NCI-H187 treated with DMSO at 0.1 percent for 48 hours (cell line): ENCODE measurements at places on chromosomes 5 and 9.
A peak's percentile ranks its signal among the peaks of the same experiment; 100 is the strongest.

GRCh38 chr5:175163586-175164275 is 280.3 kb downstream of the DRD1 start:
- no peak for DNase-seq

- DNase-seq: no peak
These were observed 125.9 kb upstream of the MYO10 start for GRCh38 chr5:17061973-17062470.

DNA sequence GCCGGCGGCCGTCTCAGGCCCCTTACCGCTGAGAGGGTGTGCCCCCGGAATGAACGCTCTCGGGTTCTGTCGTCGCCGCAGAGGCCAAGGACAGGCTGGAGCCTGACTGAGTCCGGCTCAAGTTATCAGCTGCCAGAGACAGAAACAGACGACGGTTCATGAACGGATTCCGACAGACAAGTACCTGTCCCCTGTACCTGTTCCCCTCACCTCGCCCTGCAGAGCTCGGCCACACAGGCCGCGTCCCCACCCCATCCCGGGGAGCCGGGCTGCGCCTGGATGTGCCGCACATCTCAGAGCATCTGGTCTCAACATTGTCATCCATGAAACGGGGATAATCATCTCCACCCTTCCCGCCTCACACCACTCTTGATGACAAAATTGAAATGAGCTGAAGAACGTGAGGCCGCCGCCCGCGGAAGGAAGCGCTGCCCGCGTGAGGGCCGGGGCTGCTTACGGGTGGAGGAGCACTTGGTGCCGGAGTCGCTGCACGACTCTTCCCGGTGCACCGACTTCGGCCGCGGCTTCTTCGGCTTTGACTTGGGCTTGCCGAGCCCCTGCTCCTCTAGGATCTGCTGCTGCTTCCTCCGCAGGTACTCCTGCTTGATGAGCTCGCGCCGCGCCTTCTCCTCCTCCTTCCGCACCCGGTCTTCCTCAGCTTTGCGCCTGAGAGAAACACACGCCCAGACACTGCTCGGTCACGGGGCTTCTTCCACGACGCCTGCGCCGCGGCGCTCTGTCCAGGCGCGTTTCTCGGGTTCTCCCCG is 89.2 kb downstream of the CAMSAP1 start:
- no peak for DNase-seq

DNA sequence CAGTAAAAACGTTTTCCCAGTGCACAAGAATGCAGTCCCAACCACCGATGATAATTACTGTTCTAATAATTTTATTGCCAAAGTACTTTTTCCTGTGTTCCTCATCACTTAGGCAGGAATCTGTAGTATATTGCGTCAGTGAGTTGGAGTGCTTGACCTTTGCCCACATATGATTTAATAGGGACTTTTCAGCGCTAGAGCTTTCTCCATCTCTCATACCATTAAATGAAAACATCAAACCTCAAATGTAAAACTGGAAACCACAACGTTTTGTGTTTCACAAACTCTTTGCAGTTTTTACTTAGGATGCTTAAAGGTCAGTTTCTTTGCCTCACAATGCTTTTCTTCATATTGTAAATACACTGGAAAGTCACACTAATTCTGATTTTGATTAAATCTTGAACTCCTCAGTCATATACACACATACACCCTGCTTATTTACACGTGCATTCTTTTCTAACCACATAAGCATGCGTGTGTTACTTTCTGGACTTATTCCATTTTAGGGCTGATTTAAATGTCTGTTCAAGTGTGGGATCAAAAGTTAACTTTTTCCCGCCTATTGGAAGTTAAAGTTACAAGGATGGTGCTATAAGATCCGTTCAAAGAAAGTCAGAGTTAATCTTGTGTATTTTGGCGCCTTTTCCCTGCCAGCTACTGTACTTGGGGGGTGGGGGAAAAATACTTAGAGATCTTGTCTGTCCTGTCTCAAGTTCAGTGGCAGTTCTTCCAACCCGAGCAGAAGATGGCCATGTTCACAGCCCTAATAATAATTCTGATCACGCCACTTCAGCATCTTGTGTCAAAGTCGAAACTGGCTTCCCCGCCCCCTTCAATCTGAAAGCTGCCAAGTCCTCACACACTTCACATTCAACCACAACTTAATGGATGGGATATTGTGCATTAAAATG is 6.6 kb upstream of the NFIB start:
- no peak for DNase-seq

DNA sequence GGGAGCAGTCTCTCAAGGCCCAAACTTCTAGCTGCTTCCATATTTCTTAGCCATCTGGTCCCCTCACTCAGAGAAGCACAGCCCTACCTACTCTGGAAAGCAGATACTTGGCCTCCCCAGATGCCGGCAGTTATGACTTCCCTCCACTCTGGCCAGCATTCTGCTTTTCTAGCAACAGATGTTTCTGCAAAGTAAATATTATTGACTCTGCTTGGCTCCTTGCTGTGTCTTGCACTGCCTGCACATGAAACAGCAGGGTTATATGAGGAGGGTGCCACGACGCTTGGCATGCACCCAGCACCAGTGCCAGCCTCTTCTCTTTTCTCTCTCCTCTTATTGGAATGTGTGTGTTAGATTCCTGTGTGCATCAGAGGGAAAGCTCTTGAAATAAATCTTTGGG is 99.7 kb downstream of the ARHGAP26 start:
- no peak for DNase-seq

DNA sequence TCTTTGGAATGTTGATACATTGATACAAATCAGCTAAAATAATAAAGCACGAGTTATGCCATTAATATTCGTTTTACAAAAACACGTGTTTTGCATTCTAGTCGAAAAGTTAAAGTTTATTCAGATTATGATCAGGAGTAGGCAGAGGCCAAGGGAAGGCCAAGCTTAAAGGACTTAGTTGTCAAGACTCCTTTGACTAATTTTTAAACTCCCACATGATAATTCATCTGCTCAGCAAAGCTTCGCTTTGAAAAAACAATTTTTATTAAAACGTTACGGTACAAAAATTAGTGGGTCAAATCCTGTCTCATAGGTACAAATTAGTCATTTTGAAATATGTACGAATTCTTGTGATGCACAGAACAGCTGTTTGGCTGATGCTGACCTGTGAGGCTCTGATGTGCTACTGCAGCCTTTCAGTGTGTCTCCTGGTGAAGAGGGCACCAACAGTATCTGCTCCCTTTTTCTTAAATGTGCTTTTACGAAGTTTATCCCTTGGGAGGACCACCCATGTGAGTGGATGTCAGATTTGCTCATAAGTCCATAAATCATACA is 23.0 kb upstream of the NR3C1 start:
- no peak for DNase-seq

GRCh38 chr9:36765468-36766341 is 193.0 kb downstream of the MELK start:
- peak; percentile 79 for DNase-seq

DNA sequence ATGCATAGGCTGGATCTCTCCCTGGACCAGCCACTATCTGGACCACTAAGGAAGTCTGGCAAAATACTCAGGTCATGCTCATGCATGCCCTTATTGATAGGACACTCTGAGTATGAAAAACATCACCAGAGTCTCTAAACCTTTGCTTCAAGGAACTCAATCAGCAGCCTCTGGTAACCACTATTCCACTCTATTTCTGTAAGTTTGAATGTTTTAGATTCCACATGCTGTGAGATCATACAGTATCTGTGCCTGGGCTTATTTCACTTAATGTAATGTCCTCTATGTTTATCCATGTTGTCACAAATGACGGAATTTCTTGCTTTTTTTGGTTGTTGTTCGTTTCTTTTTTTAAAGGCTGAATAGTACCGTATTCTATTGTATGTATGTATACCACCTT is 68.3 kb downstream of the TARS1 start:
- no peak for DNase-seq

DNA sequence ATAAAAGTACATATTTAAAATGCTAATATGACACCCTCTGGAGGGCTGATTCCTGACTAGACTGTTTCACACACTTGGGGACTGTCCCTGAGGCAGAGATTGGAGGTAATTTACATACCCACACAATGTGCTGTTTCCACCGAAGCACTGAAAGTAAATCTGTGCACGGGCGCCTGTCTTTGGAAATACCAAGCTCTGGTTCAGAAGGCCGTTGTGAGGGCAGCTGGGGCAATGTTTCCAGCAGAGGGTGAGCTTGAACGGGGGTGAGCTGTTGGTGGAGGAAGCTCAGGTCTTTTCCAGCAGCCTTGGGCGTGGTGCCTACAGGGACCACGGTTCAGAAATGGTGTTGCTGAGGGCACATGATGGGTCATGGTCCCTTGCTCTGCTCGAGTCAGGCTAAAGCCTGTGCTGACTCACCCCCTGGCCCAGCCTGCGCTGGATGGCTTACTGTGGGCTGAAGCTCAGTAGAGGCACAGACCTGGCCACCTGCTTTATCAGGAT is 25.8 kb upstream of the HMCN2 start:
- DNase-seq: no peak

DNA sequence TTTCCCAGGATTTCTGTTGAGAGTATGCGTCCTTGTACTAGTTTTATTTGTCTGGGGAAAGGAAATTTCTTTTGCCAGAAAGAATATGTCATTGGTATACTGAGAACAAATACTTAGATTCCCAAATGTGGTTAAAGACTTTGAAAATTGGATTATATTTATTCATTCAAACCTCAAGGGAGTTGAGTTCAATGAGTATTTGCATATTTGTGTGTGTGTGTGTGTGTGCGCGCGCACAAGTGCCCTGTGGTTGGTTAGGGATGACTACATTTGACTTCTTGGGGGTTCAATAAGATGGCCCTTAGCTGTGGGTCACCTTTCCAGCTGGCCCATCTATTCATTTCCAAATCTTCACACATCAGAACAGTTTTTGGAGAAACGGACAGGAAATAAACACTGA is 4.9 kb downstream of the RXFP3 start:
- DNase-seq: peak; percentile 80

DNA sequence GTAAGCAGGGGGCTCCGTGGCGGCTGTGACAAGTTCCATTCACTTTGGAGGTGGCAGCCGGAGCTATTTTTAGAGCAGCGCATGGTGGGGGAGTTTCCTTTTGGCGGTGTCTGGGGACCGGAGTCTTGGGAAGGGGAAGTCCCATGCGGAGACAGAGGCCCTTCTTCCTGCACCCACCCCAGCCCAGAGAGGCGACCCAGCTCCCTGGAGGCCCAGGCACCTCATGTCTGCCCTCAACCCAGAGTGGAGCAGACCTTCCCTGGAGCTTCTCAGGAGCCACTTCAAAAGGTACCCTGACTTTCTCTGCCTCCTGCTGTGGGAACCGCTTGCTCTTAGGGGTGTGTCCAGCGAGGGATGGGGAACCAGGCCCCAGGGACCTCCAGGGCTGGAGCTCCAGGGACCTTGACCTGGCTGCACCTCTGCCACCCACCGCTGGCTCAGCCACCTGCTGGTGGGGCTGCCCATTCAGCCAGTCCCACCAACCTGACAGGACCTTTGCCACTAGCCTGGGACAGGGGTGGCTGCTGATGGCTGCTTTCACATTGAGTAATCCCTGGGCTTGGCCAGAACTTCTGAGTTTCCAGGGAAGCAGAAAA is 34.1 kb downstream of the NEK6 start:
- no peak for DNase-seq
